ENCODE measurements at places on chromosomes 6 and 20. TPM values are rescaled to one million over a fixed set of nuclear protein-coding genes. Genes with fewer than 3 reads are reported as not detected.
A peak's percentile ranks its signal among the peaks of the same experiment; 100 is the strongest.

Gene FNDC11
- 0.40 TPM for total RNA-seq

Gene DSTN
- 177 TPM for total RNA-seq

DNA sequence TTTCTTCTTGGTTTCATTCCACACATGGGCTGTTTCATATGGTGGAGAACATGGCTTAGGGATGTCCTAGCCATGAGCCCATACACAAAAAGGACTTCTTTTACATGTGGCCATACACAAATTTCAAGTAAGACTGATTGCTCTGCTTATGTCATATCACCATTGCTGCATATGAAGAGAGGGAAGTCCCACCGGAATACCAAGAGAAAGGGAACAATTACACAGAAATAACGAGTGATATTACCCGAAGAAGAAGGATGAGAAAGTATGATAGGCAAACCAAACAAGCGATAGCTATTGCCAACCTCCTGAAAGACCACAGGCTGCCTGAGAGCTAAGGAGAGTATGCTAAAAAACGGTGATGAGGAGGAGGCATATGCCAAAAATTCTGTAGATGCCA is 70.5 kb upstream of the TNFRSF21 start:
- DNase-seq, result no peak

DNA sequence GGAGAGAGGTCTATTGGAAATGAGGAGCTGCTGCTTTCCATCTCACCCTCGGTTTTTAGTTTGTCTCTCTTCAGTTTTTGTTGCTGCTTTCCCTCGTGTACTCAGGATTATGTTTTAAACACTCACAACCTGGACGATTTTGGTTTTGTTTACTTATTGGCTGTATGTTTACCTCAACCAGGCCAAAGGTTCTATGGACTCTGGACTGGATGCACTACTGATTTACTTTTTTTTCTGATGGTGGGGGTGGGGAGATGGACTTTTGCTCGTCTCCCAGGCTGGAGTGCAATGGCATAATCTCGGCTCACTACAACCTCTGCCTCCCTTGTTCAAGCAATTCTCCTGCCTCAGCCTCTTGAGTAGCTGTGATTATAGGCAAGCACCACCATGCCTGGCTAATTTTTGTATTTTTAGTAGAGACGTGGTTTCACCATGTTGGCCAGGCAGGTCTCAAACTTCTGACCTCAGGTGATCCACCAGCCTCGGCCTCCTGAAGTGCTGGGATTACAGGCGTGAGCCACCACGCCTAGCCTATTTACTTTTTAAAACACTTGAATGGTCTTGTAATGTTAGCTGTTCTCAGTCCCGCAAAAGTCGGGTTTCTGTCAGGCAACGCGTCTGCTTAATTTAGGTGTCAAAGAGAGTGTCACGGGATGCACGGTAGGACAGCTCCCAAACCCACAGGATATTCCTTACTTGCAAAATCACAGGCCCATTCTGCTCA is 148.2 kb upstream of the RIPOR2 start:
- DNase-seq, result no peak

Gene DPPA5
- total RNA-seq, result not detected

DNA sequence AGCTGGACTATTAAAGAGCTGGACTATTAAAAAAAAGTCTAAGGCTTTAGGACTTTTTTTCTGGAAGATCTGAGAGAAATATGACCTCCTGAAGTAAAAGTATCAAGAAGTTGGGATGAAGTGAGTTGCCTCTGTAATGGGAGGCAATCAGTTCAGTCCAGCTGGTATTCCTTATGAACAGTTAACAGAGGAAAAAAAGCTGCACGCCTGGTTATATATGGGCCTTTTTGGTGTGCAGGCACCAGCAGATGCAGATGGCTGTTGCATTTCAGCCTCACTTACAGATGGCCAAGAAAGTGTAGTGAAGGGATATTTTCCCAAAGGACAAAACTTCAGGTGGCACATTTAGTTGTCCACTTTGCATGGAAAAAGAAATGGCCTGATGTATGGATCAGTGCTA is 70.3 kb upstream of the ELOVL5 start:
- no peak for DNase-seq

Gene MEI4
- not detected for total RNA-seq

DNA sequence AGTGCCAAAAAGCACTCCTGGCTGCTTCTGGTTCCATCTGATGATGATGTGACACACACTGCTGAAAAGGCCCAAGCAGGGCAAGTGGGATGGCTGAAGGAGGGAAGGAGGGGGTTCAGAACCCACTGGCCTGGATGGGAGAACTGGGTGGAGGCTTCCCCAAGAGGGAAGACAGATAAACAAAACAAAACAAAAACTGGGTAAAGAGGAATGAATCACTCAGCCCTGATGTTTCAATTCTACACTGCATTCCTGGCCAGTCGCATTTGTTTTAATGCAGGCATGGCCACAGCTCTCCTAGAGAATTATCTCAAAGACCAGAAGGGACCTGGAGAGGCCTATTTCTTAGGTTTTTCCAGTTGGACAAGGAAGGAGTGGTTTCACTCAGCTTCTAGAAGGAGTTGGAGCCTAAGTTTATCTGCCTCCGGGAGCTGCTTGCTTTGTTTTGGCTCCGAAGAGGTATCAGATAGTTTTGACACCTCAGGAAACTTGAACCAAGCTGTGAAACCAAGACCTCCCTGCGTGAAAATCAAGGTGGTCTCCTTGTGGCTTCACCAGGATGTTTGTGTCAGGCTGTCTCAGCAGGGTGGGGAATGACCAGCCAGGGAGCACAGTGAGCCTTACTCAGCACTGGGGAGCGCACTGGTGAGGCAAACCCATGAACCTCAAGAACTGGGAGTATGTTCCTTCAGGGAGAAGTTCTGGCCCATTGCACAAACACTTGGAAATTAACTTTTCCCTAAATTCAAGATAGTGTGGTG is 16.1 kb downstream of the TTPAL start:
- DNase-seq, result no peak

Gene SLC4A11
- total RNA-seq, result 26.8 TPM

GRCh38 chr6:129539032-129539431 is 170.9 kb downstream of the ARHGAP18 start:
- DNase-seq, result no peak

DNA sequence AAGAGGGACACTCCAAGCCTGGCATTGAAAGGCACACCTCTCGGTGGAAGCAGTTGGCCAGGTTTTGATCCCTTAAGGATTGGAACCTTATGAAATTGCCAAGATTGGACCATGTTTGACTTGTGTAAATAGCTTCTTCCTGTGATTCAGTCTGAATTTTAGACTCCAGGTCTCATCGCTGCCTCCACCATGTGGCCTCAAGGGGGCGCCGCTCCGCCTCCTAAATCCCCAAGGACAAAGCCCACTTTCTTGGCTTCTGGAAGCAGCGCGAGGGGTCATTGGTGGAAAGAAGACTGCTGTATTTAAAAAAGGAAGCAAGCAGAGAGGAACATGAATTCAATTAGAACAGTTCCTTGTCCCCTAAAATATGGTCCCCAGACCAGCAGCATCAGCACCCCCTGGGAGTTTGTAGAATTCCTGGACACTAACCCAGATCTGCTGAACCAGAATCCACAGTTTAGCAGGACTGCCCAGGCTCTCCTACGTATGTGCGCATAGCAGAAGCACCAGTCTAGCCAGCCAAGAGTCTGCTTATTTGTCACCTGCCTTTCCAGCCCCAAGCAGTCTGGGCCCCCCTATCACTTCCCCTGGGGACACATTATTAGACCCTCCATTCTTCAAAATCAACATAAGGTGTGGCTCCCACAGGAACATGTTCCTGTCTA is 108.5 kb downstream of the LY86 start:
- peak; percentile 90 for DNase-seq

DNA sequence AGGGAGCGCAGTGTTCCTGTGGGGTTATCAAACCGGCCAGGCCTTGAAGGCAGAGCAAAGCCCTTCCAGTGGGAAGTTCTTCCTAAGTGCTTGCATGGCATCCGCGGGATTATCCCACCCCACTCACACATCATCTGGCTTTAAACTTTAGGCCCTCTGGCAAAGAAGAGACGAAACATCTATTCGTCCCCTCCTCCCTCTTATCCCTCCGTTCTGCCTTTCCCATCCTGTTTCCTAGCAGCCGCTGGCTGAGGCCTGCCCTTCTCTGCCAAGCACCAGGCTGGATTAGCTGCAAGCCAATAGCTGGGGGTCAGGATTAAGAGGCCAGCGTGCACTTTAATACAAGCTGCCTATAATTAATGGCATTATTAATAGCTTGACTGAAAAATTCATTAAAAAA is 621.0 kb downstream of the PKHD1 start:
- no peak for DNase-seq

GRCh38 chr6:43746613-43747102 is 23.4 kb upstream of the VEGFA start:
- no peak for DNase-seq

DNA sequence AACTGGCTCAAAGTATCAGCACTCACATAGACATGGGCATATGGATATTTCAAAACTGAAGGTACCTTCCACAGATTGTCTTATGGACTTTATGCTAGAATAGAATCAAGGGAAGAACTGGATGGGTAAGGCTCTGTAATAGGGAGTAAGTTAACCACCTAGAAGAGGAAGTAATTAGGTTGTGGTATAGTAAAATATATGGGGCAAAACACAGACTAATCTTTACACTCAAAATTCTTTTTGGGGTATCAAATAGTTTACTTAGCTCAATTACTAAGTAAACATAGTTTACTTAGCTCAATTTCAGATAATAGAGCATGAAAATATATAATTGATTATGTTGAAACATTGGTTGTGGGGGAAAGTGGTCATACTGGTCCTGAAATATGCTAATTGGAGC is 94.2 kb upstream of the ATXN1 start:
- no peak for DNase-seq

- DNase-seq, result no peak
Observed at GRCh38 chr6:8030920-8031319, 33.3 kb downstream of the BLOC1S5 start.

DNA sequence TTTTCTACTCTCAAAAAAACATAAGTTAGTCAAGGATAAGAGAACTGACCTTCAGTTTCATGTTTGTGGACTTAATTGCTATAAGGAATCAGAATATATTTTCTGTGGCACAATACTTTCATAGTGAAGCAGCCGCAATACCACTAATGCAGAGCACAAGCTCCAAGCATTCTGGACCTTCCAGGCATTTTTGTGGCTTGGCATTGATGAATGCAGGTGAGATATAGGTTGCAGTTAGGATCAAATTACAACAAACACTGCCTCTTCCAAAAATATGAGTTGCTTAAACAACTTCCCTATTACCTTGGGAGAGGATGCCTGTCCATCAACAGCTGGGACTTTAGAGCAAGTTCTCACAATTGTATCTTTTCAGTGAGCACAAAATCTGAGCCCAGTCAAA is 162.8 kb upstream of the RSPO3 start:
- DNase-seq, result peak; percentile 63

GRCh38 chr6:166932116-166932515 is 24.2 kb downstream of the RNASET2 start:
- DNase-seq, result no peak

- DNase-seq, result peak; percentile 47
Observed at GRCh38 chr6:31270788-31271640, 878 bp downstream of the HLA-C start.
